Activated T-helper 2 cell treated with anti-CD3 and anti-CD28 coated beads, Interferon-gamma antibody, Interleukin-2, Interleukin-4, amounts not matched to agents 10 μg/mL and 5 μg/mL and 100 μg/mL, durations not matched to agents 14 hours and 24 hours and 36 hours (primary cell): ENCODE measurements at places on chromosomes 11 and 22. TPM values are rescaled to one million over a fixed set of nuclear protein-coding genes. Genes with fewer than 3 reads are reported as not detected.

Gene HEPN1
- total RNA-seq, result not detected in 2 replicates

Gene OR4A16
- total RNA-seq, result not detected in 2 replicates

Gene SPTBN2
- total RNA-seq, result 0.73 and 0.99 TPM in 2 replicates

GRCh38 chr11:76629853-76630599 lies 40.5 kb downstream of the LRRC32 start:
- DNase-seq, result no peak

- no peak for DNase-seq
These were observed 6.7 kb downstream of the JOSD1 start for GRCh38 chr22:38694049-38694448.

GRCh38 chr11:132114743-132115142 lies 744.3 kb downstream of the NTM start:
- DNase-seq, result no peak

DNA sequence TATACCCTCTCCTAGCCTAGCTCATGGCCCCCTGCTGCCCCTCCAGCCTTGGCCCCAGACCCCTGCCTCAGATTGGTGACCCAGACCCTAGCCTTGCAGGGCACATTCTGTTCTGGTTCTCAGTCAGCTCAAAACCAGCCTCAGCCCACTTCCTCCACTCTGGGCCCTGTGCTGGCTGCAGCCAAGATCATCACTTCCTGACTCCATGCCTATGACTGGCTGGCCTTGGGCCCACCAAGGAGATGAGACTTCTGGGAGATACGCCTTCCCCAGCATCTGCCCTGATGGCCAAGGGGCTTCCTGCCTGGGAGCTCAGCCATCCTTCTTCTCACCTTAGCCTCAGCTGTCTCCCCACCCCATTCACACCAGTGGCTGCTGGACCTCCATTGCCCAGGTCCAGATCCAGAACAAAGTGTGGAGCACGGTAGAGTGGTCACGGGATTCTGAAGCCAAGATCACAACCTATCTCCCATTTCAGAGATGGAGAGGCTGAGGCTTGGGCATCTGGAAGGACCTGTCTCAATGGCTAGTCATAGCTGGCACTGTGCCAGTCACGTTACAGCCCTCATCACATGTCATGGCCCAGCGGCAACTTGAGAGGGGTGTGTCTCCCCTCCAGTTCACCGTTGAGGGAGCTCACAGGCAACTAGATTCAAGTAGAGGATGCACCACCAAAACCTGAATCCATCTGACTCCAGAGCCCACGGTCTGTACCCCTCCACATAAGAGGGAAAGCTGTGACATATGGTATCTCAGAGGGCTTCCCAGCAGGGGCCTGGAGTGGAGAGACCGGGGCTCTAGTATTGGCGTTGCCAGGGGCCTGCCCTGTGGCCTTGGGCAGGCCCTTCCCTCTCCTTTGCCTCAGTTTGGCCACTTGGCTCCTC lies 43.0 kb upstream of the KLHL35 start:
- no peak for DNase-seq

- DNase-seq, result no peak
These were observed 16.2 kb downstream of the ARHGEF12 start for GRCh38 chr11:120352405-120352804.

GRCh38 chr22:39452740-39453040 lies 4.1 kb upstream of the MGAT3 start:
- DNase-seq, result no peak

- peak; percentile 45 for DNase-seq
These were observed 110.0 kb downstream of the KIAA1671 start for GRCh38 chr22:25062386-25063085.

DNA sequence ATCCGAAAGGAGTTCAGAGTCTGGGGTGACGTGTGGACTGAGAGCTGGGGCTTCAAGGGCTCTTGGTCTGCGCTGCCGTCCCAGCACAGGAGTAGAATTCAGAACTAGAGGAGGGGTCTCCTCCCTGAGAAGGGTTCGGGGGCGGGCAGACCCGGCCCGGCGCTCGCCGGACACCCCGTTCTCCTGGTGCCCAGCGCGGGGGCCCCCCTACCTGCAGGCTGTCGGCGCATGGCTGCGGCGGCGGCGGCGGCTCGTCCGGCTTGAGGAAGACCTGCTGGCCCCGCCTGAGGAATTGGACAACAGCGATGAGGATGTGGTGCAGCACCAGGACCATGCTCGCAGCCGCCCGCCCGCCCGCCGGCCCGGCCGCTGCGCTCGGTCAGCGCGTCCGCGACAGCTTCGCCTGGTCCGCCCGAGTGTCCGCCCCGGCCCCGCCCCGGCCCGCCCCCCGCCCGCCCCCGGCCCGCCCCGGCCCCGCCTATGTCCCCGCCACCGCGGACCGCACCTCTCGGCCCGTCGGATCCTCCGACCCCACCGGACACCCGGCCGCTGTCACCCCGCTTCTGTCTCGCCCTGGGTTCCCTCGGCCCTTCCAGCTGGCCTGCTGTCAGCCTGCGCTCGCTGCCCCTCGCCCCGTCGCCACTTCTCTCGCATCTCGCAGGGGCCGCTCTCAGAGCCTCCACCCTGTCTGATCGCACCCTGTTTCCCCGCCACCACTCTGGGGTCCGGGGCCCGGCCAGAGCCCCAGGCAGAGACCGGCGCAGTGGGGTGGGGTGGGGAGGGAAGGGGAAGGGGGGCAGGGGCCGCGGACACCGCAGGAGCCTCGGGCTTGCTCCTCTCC lies 32.0 kb downstream of the PDE2A start:
- DNase-seq, result no peak

GRCh38 chr11:121636081-121636799 lies 183.5 kb upstream of the SORL1-AS1 start:
- no peak for DNase-seq

DNA sequence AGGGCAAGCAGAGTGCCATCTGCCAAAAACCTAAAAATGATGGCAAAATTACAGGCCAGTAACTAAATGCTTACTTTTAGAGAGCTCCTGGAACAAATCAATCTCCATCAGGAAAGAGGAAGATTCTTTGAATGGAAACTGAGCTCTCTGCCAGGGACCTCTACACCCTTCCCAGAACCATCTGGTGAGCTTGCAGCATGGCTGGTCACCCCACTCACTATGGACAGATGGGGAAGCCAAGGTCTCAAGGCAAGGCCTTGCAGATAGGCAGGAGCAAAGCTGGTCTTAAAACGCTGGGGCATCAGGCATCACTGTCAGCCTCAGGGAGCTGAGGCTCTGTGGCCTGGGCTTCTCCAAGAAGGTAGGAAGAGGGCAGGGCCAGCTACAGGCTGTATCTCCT lies 36.2 kb downstream of the SERGEF start:
- no peak for DNase-seq
